Hippocampal formation (tissue), 2 donors: ENCODE measurements at places on chromosomes 2 and 18.

- DNase-seq: no peak
Measured at GRCh38 chr2:174117951-174118930, 130.1 kb downstream of the OLA1 start.

DNA sequence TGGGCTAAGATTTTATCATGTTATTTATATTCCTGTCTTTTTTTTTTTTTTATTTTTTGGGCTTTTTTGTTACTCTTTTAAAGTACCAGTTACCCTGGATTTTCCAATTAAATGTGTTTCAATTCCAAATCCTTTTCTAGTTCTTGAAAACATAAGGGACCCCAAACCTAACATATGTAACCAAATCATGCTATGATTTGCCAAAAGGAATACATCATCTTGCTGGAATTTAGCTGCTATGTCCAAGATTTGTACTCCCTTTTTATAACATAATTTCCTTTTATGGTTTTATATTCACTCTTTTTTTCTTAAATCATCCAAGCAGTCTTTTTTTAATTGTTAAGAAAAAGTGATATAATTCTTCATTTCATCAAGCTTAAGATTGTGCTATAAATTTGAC is 60.9 kb upstream of the DSEL start:
- DNase-seq: no peak

DNA sequence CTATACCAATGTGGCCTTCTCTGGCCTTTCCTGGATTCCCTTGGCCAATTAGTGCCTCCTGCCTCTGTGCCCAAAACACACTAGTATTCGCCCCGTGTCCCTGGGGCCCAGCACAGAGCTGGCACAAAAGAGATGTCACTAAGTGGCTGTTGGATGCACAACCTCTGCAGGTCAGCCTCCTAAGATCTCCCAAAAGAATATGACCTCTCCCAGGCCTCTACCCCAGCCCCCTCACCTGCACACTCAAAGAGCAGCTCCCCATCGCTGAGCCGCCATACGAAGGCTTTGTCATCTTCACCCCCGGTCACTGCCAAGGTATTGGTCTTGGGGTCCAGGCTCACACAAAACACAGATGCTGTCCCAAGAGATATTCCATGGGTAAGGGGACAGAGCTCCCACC is 2.7 kb downstream of the AAMP start:
- no peak for DNase-seq

GRCh38 chr18:56235481-56236013 is 402.8 kb downstream of the TXNL1 start:
- DNase-seq: no peak

DNA sequence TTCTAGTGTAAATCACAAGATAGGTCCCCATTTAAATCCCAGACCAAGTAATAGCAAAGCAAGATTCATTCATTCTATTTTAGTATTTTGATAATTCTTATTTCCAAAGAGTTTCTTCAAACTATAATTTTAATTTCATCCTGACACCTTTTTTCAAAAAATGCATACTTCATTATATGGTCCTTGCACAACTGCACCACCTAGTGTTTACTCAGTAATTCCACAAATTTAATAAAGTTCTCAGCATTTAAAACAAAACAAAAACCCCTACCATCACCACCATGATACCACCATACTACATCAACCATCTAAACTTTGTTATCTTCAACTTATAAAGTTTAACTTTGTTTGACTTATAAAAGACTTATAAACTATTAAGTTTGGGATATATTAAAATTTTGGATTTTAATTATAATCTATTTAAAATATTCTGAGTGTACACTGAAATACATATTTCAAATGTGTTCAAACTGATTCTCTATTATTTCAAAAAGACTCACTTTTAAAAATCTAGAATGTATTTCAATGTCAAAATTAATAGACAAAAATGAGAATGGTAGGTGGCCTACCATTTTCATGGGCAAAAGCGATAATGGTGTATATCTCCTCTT is 44.2 kb downstream of the WDPCP start:
- DNase-seq: no peak

DNA sequence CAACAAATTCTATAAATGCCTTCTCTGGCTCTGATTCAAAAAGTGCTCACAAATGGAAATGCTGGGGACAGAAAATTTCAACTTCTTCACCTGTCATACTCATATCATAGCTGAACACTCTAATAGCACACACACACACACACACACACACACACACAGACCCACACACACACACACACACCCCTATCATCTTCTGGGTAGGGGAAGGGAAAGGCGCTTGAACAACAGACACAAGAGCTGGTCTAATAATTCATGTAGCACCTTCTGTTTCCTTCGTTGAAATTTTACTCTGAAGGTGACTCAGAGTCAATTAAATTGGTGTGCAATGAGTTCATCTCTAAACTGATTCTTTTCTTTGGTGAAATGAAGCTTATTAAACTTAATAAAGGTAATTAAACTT is 32.9 kb downstream of the CD28 start:
- no peak for DNase-seq

DNA sequence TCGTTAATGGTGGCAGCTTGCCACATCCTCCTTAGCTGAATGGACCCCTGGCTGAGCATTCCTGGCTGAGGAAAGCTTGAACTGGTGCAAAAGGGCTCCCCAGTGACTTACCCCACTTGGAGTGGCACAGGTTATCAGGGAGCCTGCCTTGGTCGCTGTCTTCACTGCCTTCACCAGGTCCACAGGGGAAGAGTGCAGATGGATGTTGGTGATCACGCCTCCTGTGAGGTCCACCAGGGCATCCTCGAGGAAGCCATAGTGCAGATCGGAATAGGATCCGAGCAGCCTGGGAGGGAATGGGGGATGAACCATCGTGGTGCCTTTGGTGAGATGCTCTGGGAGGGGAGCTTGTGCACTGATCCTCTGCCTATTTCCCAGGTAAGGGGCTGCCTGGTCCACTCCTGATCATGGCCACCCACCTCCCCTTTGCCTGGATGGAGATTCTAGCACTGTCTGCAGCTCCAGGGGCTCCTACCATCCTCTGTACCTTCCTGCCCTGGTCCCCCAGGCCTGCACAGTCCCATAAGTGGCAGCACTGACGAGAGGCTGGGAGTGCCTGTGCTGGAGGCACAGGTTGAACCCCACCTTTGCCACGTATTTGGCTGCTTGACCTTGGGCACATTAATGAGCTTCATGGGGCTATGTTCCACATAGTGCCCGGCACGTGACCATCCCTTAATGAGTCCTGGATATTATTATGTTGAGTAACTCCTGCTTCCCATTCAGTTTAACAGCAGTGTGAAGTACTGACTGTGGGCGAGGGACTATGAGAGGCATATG is 43.0 kb downstream of the CAPN13 start:
- no peak for DNase-seq

DNA sequence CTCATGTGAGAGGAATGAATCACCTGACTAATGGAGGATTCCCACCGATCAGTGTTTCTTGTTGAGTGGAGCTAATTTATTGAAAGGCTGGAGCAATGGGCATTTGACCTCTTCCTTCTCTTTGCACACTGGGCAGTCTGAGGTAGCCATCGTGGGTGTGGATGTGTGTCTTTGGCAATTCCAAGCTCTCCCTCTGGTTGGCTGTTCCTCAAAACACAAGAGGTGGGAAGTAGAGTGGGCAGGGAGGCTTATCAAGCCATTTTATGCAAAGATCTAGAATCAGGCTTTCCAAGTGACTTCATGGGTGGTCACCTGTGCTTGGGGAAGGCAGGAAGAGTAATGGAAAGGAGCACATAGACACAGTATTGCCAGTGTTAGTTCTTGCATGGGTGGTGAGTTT is 154.8 kb downstream of the INSIG2 start:
- DNase-seq: no peak

DNA sequence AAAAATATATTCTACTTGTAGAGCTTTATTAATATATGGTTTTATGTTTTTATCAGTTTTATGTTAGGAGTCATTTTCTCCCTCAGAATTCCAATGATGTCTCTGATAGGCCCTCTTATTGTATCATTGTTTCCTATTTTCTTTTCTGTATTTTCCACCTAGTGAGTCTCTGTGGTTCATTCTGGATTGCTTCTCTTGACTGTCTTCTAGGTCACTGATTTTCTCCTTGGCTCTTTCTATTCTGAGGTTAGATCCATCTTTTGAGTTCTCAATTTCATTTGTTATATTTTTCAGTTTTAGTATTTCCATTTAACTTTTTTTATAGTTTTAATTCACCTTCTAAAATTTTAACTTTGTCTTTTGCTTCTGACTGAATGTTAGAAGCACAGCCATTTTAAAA is 37.6 kb downstream of the EIF5B start:
- no peak for DNase-seq

- DNase-seq: no peak
Measured at GRCh38 chr2:138615257-138615656, 113.7 kb downstream of the SPOPL start.

- DNase-seq: no peak
Measured at GRCh38 chr2:83972128-83972527, 487.0 kb downstream of the SUCLG1 start.

DNA sequence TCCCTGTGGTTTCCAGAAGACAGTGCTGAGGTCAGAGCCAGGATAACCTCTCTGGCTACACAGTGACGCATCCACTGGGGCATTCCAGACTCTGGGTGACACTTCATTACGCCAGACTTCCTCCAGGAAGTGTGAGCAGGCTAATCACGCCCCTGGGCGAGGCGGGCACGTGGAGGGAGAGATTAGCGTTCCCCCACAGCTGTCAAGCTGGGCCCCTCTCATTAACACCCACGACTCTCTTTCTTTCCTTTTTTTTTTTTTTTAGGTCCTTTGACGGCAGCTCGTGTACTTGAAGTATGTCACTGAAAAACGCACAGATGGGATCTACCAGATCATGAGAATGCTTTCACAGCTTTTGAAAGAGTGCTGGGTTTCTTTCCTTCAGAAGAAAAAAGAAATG is 274.6 kb downstream of the AFF3 start:
- no peak for DNase-seq

DNA sequence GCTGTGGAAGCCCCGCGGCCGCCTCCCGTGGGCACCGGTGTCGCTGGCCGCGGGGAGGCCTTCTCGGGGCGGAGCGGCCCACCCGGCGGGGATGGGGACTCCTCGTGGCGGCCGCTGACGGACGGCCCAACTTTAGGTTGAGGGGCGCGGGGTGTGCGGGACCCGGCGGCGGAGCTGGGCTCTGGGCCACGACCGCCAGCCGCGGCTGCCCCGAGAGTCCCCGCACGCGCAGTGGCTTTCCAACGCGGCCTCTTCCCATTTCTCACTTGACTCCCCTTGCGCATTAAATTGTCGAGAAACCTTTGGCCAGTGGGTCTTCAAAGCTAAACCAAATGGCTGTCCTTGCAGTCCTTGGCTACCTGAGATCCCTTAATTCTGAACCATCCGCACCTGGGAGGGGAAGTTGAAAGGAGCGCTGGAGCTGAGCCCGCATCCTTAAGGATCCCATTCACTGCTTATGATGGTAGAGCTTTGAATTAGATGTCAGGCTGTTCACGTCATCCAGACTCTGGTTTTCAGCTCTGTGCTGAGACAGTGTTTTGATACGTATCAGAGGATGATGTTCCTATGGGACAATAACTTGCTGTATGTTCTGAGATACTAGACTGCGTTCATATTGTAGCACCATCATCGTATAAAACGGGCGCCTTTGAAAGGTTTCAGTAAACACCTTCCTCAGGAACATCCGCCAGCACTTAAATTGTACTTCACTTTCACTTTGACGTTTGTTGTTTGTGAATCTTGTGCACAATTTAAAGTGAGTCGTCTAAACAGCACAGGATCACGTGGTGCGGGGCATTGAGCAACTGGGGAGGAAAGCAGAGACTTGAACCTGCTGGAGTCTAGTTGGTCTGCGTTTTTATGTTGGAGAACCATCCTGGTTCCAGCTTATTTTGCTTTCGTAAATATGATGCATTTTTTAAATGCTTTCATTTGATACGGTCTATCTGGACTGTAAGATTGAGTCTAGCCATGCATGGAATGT is 874 bp downstream of the CLIP4 start:
- peak; percentile 71 for DNase-seq

DNA sequence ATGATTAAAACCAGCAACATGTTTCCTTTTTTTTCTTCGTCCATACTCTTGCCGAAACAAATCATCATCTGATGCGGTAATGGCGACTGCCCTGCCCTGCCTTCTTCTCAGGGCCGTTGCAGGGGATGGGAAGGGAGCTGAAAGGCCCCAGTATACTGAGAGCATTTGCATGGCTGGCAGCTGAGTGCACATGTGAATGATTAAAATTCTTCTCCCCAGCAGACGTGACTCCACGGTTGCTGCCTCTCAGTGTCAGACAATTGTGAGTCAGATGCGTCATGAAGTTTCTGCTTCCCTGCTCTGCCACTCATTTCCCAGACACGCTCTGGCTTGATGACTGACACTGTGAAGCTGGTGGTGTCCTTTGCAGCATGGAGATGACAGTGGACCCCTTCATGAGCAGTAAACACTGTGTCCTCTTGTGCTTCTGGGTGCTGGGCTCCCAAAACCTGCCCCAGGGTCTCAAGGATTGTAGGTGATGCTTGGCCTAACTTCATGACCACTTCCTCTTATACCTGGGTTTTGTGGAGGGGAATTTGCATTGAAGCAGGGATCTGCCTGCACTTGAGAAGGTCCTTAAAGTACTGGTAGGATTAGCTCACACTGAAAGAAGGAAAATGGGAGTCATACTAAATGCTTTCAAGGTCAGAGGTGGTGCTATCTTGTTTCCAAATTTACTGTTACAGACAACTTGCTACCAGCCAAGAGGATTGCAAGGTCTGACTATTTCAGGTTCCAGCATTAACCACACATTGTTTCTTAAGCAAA is 222.5 kb upstream of the COPS8 start:
- DNase-seq: no peak

DNA sequence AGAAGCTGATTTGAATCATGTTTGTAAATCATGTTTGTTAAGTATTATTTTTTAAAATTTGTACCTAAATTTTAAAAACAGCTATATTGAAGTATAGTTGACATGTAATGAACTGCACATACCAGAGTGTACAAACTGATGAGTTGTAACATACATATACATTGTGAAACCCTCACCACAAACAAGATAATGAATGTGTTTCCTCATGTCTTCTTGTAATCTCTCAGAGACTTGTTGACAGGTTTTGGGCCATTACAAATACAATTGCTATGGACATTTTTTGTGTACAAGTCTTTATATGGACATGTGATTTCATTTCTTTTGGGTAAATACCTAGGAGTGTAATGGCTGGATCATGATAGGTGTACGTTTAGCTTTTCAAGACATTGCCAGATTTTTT is 21.5 kb downstream of the WDR43 start:
- no peak for DNase-seq

DNA sequence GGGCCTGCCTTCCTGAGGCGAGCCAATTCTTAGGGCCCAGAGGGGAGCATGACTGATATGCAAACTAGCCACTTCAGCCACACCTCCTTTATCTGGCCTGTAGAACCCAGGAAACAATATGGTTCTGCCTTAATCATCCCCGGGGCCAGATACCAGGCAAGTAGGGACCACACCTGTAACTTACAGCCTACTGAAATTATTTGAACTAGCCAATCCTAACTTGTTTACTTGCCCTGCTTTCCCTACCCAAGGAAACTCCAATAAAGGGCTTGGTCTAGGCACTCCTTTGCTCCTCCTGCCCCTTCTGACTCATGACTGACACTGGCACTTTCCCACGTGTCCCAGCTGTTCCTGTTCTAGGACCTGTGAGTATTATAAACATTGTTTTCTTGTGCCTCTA is 57.6 kb downstream of the MYOM1 start:
- DNase-seq: no peak
